Inflammatory macrophage treated with lipopolysaccharide for 4 hours (primary cell): ENCODE measurements at places on chromosomes 3 and 15.

DNA sequence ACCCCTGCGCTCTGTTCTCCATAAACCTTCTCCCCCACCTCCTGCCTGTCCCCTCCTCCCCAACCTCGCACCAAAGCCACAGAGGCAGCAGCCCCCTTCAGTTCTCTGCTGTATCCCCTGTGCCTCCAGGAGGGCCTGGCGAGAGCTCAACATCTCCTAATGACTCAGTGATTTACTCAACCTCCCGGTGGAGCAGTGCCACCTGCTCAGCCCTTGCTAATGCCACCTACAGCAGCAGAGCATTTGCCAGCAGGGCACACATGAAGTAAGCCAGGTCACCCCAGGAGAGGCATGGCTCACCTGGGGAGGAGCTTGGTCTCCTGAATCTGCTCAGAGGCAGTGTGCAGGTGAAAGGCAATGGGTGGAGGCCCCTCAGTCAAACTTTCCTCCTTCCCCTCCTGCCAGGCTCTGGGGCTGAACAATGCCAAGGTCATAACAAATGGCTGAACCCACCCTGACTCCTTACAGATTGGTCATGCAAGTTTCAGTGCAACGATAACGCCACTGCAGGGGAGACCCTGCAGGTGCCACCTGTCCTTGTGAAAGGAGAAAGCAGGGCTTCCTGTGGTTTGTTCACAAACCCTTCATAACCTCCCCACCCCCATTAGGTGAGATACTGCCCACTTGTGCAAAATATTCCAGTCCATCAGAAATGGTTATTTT is 19.8 kb downstream of the TRPM1 start:
- no peak for DNase-seq

- DNase-seq, result no peak
Observed at GRCh38 chr3:104347291-104347690, 1019.4 kb upstream of the ALCAM start.

GRCh38 chr3:127542441-127542952 is 48.0 kb downstream of the TPRA1 start:
- no peak for DNase-seq

DNA sequence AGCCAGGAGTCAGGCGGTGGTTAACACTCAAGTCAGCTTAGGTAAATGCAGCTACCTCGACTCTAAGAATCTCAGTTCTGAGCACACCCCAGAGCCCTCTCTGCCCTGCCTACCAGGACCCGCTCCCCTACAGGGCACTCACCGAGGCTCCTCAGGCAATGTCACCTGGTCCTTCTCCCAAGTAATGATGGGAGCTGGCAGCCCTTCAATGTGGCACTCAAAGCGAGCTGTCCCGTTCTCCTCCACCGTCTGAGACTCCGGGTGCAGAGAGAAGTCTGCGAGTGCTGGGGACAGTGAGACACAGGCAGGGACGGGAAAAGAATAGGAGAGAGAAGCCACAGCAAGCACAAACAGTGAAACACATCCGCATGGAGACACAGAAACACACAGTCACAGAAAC is 12.7 kb downstream of the IGDCC4 start:
- DNase-seq, result no peak

GRCh38 chr15:20294651-20295237 is 246.9 kb downstream of the GOLGA6L6 start:
- no peak for DNase-seq

DNA sequence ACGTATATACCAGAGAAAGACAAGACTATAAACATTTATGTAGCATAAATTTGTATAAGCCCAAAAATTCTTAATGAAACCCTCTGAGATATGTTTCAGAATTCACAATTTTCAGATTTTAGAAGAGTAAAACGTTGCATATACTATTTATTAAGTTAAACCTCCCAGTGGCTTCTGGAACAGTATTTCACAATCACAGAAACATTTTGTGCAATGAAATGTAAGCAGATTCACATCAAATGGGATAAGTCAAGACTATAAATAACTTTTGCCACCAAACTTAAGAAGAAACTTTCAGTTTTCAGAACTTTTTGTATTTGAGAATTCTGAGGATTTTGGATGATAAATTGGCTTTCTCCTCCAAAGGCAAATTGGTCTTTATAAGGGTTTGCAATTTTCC is 9.2 kb downstream of the SLTM start:
- DNase-seq, result peak; percentile 51

GRCh38 chr3:25962255-25962654 is 172.4 kb downstream of the OXSM start:
- no peak for DNase-seq

DNA sequence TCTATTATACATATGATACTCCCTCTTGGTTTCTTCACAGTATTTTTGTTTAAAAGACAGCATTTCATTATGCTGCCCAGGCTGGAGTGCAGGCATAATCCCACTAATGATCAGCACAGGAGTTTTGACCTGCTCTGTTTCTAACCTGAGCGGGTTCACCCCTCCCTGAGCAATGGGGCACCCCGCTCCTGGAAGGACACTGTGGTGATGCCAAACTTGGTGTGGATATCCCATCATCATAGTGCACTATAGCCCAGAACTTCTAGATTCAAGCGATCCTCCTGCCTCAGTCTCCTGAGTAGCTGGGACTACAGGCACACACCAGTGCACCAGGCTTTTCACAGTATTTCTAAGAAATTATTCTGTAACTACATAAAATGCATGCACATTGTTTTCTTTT is 14.9 kb downstream of the COLQ start:
- DNase-seq, result no peak

GRCh38 chr3:171377859-171378258 is 82.3 kb downstream of the TNIK start:
- DNase-seq, result no peak

DNA sequence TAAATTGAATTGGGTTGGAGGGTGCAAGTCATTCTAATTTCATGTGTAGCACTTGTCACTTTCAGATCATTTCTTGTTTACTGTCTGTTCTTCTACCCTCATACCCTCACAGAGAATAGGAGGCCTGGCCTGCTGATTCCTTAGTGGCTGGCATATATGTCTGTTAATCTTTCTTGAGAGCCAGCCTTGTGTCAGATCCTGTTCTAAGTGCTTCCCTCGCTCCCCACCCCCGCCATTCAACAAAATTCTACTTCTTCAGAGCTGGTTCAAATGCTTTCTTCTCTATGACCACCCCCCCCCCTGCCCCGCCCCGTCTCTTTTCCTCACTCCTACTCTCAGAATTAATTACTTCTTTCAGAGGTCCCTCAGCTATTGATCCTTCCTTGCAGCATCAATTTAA is 1.5 kb upstream of the U2SURP start:
- no peak for DNase-seq
